Astrocyte of the spinal cord (primary cell): ENCODE measurements at places on chromosomes 4 and X.

GRCh38 chr4:155789391-155789790 lies 30.6 kb downstream of the GUCY1B1 start:
- no peak for DNase-seq

- DNase-seq, result no peak
These were observed 201.3 kb upstream of the CPEB2 start for GRCh38 chr4:14800977-14801376.

DNA sequence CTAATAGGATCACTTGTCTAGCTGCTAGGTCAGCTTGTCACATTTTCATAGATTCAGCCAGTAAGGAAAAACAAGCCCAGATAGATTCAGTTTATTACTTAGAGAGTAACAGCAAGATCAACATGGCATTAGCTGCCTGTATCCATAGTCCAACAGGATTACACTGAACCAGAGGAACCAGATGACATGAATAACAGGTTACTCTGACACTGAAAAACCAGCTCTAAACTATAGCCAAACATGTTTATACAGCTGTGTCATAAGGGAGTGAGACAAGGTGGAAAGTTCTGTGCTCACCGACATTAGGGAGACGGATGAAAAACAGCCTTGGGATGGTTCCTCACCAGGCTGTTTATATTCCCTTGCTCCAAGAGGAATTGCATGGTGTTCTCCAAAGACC lies 102.9 kb upstream of the EOLA2 start:
- DNase-seq, result no peak

DNA sequence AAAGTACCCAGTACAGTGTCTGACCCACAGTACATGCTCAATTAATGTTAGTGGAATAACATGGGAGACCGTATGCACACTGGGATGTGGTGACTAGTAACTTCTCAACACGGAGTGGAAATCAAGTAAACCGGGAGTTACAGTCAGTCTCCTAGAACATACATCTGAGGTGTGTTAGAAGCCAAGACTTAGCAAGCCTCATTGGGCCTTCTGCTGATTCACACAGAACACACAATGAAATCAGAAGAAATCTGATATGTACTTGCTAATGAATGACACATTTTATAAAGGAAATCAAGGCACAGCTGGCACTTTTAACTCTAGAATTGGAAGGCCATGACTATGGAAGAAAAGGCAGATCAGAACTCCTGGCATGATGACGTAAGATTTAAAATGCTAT lies 13.0 kb downstream of the TRAPPC2 start:
- DNase-seq, result no peak
